Caki2 (cell line): ENCODE measurements at places on chromosomes 1 and 21. TPM values are rescaled to one million over a fixed set of nuclear protein-coding genes. Genes with fewer than 3 reads are reported as not detected.

Gene VCAM1
- 0.10 TPM in 1 of 2 replicates, not detected in the other for total RNA-seq

Gene PLCH2
- 0.26 and 0.74 TPM in 2 replicates for total RNA-seq

Gene B3GALT5
- 12.1 and 25.4 TPM in 2 replicates for total RNA-seq

Gene OR2L8
- total RNA-seq: not detected in 2 replicates

Gene MYBPH
- not detected in 2 replicates for total RNA-seq

Gene GBP2
- 2.7 and 3.7 TPM in 2 replicates for total RNA-seq

Gene SPSB1
- 32.9 and 36.4 TPM in 2 replicates for total RNA-seq

Gene LGR6
- not detected in 2 replicates for total RNA-seq

Gene KCNA2
- not detected in 2 replicates for total RNA-seq

Gene IFNLR1
- 0.17 and 4.1 TPM in 2 replicates for total RNA-seq

Gene AIM2
- total RNA-seq: not detected in 2 replicates

Gene CHD5
- total RNA-seq: not detected in 2 replicates

Gene LCE3D
- not detected in 2 replicates for total RNA-seq

Gene SYT14
- total RNA-seq: 0.23 TPM in 1 of 2 replicates, not detected in the other

Gene LCE6A
- not detected in 2 replicates for total RNA-seq

Gene FCRLA
- not detected in 2 replicates for total RNA-seq

Gene CLCA4
- not detected in 2 replicates for total RNA-seq

Gene OLFML3
- not detected in 2 replicates for total RNA-seq

Gene FAM110D
- total RNA-seq: 0.14 TPM in 1 of 2 replicates, not detected in the other

Gene WNT4
- total RNA-seq: 0.20 TPM in 1 of 2 replicates, not detected in the other

Gene KPRP
- total RNA-seq: not detected in 2 replicates

Gene TXLNA
- 58.5 and 63.9 TPM in 2 replicates for total RNA-seq

Gene DIO1
- total RNA-seq: 0.27 and 18.9 TPM in 2 replicates

Gene RAP1GAP
- total RNA-seq: 23.7 and 40.1 TPM in 2 replicates

Gene HES3
- not detected in 2 replicates for total RNA-seq

Gene HPCA
- total RNA-seq: not detected in 2 replicates

Gene CR1L
- total RNA-seq: not detected in 2 replicates

Gene SHISAL2A
- not detected in 2 replicates for total RNA-seq

Gene TMEM35B
- total RNA-seq: 55.9 and 57.6 TPM in 2 replicates

Gene LCK
- not detected in 2 replicates for total RNA-seq

Gene NUDT4B
- total RNA-seq: 4.6 TPM in 1 of 2 replicates, not detected in the other

Gene WDR64
- total RNA-seq: not detected in 2 replicates

Gene FBLIM1
- 7.0 and 9.3 TPM in 2 replicates for total RNA-seq

Gene SELL
- total RNA-seq: not detected in 2 replicates

Gene UTS2
- not detected in 2 replicates for total RNA-seq

Gene CALML6
- total RNA-seq: not detected in 2 replicates

Gene SPRR1B
- not detected in 2 replicates for total RNA-seq

Gene TNFRSF9
- total RNA-seq: 0.35 and 0.41 TPM in 2 replicates

Gene GATAD2B
- 1.1 and 1.4 TPM in 2 replicates for total RNA-seq

Gene MYOC
- total RNA-seq: not detected in 2 replicates
